Esophagus squamous epithelium (tissue), 5 donors: ENCODE measurements at places on chromosomes 1 and 21.

GRCh38 chr1:174572771-174573170, 125.0 kb downstream of the GPR52 start:
- no peak for DNase-seq

DNA sequence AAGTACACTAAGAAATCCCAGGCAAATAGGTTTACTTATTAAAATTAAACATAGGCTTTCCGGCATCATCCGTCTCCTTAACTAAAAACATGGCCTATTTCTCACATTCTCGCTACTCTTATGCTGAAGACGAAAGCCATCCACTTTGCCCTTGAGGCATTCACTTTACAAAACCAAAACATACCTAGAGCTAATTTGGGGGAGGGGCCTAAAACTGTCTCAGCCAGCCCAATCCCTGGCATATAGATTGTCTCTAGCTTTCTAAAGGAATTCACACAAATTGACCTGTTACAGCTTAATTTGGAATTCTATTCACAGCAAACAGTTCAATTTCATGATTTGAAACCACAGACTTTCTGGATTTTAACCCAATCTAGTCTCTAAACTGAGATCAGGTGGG, 34.8 kb downstream of the SLC35D1 start:
- no peak for DNase-seq

GRCh38 chr1:36151845-36152203, 2.5 kb upstream of the TRAPPC3 start:
- DNase-seq = no peak

DNA sequence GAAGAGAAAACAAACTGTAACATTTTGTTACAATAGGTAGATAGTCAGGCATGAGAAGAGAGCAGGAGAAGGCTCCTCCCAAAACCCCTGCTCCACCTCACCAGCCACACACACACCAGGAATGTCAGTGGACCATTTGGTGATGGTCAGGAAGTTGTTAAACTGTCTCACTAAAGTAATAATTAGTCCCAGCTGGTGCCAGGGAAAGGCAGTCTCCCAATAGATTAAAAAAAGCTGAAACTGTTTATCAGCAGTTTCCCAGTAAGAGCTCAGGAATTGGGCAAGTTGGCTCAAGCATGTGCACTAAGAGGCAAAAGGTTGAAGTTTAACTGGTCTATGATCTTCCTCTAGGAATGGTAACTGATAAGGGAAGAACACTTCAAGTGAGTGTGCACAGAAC, 249.6 kb downstream of the COL11A1 start:
- DNase-seq = no peak

DNA sequence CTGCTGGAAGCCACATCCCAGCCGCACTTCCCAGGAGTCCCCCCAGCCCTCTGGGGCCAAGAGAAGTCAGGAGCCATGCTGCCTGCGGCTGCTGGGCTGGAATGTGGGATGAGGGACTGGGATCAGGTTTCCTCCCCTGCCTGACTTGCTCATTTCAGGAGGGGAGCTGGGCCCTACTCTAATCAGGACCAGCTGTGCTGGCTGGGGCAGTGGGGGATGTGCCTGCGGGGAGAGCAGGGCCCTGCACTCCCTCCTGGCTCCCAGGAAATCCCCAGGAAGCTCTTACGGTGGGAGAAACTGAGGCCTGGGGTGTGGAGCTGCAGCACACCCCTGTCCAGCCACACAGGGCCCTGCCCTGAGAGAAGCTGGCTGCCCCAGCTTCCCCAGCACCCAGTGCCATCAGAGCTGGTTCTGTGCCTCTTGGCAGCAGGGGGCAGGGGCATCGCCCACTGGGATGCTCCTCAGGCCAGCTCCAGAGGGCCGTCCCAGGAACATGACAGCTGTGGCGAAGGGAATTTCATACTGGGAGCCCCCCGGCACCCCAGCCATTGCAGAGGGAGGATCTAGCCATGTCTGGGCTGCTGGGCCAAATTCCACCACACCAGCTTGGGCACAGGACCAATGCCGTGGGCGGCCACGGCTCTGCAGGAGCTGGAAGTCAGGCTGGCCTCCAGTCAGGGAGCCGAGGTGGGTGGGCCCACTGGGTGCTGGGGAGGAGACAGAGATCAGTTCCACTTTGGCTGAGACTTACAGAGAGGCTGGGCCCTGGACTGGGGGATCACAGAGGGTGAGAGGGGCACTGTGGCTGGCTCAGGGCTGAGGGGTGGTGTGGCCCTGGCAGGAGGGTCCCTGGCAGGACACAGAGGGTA, 21.3 kb upstream of the PRSS38 start:
- no peak for DNase-seq

DNA sequence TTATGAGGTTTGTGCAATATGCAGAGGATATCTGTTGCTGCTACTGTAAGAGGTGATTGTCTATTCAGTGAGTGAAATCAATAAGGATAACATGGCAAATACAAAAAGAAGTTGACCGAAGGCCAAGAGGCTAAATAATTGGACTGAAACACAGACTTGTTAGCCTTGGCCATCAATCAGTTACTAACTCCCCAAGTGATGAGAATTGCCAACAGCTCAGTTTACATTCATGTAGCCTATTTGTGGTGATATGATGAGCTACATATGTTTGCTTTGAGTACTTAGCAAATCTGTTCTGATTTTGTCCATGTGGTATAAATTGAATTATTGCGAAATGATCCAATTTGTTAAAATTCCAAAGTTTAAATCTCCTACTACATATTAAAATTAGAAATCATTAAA, 68.6 kb upstream of the VAV3 start:
- DNase-seq = no peak
